Activated CD4-positive, alpha-beta T cell treated with anti-CD3 and anti-CD28 coated beads for 4 hours (primary cell): ENCODE measurements at places on chromosomes 16 and 17.

- no peak for DNase-seq
Measured at GRCh38 chr17:67629971-67630320, 87.8 kb upstream of the NOL11 start.

GRCh38 chr16:23561586-23561985 is 4.1 kb downstream of the UBFD1 start:
- no peak for DNase-seq

- DNase-seq: no peak
Measured at GRCh38 chr16:80253741-80254140, 287.1 kb upstream of the DYNLRB2 start.

- DNase-seq: no peak
Measured at GRCh38 chr17:59643159-59644140, 23.8 kb downstream of the CLTC start.

GRCh38 chr16:88356727-88357199 is 26.0 kb upstream of the ZNF469 start:
- no peak for DNase-seq

DNA sequence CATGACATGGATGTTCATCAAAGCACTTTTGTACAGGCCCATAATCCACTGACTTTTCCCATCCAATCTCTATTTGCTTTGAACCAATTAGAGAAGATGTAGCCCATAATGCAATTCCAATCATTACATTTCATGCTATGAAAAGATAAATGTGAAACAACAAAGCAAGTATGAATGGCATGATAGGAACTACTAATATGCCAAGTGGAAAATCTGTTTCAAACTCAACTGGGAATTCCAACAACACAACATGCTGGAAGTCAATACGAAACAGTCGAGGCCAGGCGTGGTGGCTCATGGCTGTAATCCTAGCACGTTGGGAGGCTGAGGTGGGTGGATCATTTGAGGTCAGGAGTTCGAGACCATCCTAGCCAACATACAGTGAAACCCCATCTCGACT is 39.6 kb upstream of the TMEM97 start:
- DNase-seq: no peak
